ENCODE measurements at places on chromosomes 6 and 20.

DNA sequence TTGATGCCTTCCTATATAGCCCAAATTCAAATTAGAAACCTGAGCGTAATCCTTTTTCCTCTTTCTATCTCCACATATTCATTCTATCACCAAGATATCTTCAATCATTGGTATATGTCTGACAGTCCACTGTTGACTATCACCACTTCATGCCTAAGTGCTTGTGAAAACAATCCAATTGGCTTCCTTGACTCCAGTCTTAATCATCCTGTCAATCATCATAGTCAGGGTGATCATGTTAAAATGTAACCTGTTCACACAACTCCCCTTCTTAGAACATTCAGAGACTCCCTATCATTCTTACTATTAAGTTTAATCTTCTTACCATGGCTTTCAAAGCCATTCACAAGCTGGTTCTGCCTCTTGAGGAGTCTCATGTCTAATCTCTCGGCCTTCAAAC, 616.7 kb downstream of the PHF3 start:
- no peak for DNase-seq

GRCh38 chr6:40352527-40353170, 234.5 kb downstream of the LRFN2 start:
- DNase-seq, result no peak

GRCh38 chr6:134278000-134278399, 39.9 kb downstream of the SGK1 start:
- DNase-seq, result no peak

GRCh38 chr6:27043244-27043643, 204.3 kb upstream of the PRSS16 start:
- DNase-seq, result no peak

DNA sequence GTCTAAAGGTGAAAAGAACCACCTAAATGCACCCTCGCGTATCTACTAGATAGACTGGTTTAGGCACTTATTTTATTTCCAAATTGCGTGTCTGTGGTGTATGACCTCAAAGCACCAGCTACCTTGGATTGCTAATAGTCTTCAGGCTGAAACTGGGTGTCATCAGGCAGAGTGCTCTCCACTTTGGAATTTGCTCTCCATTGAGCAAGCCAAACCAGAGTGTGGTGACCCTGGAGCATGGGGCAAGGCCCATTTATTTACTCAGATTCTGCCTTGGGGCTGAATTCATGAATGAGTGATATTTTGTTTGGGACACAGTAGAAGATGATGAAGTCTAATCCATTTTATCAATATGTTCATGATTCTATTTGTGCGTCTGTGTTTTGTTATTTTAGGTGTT, 812.8 kb upstream of the SLC35B3 start:
- no peak for DNase-seq

DNA sequence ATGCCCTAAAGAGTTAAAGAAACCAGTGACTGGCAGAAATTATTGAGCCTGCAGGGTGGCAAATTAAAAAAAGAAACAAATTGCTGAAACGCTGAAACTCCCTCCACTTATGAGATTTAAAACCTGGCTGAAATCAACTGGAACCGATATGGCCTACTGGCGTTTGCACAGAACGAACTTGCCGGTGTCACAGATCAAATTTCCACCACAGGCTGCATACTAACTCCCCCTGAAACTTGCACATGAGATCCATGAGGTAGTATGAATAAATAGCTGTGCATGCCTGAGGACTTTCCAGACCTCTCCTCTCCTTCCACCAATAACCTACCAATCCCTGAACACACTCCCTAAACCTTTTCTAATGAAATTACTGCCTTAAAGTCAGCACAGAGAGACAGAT, 150.4 kb downstream of the RNGTT start:
- DNase-seq, result no peak

DNA sequence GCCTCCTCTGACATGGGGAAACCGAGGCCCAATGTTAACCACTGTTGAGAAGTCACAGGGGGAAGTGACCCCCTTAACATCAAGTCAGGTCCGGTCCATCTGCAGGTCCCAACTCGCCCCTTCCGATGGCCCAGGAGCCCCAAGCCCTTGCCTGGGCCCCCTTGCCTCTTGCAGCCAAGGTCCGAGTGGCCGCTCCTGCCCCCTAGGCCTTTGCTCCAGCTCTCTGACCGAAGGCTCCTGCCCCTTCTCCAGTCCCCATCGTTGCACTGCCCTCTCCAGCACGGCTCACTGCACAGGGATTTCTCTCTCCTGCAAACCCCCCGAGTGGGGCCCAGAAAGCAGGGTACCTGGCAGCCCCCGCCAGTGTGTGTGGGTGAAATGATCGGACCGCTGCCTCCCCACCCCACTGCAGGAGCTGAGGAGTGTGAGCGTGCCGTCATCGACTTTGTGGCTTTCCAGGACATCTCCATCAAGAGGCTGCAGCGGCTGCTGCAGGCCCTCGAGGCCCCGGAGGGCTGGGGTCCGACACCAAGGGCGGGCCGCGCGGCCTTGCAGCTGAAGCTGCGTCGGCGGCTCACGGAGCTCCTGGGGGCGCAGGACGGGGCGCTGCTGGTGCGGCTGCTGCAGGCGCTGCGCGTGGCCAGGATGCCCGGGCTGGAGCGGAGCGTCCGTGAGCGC, 1.6 kb downstream of the TNFRSF6B start:
- no peak for DNase-seq

DNA sequence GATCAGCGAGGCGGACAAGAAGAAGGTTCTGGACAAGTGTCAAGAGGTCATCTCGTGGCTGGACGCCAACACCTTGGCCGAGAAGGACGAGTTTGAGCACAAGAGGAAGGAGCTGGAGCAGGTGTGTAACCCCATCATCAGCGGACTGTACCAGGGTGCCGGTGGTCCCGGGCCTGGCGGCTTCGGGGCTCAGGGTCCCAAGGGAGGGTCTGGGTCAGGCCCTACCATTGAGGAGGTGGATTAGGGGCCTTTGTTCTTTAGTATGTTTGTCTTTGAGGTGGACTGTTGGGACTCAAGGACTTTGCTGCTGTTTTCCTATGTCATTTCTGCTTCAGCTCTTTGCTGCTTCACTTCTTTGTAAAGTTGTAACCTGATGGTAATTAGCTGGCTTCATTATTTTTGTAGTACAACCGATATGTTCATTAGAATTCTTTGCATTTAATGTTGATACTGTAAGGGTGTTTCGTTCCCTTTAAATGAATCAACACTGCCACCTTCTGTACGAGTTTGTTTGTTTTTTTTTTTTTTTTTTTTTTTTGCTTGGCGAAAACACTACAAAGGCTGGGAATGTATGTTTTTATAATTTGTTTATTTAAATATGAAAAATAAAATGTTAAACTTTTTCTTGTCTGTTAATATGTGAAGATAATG, 2.2 kb downstream of the HSPA1B start:
- DNase-seq, result no peak

DNA sequence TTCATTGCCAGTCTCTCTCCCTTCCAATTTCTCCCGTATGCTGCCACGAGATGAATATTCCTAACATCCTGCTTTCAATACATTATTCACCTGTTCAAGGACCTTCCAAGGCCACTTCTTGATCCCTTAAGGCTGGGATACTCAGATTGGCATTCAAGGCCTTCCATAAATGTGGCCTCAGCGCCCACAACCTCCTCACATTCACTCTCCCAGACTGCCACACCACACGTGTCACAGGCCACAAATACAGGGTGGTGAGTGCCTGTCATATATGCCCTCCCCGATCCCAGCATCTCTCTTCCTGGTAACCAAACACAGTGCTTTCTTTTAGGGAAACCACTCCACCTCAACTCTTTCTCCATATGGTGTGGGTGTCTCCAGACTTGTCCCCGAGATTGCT, 55.5 kb downstream of the TTI1 start:
- peak; percentile 10 for DNase-seq

GRCh38 chr6:118548136-118548535, at the start of gene PLN:
PLN (plus strand) TSS chr6:118548296; CDS start chr6:118558922, 10,626 bp downstream.
- no peak for DNase-seq

GRCh38 chr20:33773412-33774089, 37.6 kb upstream of the CHMP4B start:
- DNase-seq, result no peak

DNA sequence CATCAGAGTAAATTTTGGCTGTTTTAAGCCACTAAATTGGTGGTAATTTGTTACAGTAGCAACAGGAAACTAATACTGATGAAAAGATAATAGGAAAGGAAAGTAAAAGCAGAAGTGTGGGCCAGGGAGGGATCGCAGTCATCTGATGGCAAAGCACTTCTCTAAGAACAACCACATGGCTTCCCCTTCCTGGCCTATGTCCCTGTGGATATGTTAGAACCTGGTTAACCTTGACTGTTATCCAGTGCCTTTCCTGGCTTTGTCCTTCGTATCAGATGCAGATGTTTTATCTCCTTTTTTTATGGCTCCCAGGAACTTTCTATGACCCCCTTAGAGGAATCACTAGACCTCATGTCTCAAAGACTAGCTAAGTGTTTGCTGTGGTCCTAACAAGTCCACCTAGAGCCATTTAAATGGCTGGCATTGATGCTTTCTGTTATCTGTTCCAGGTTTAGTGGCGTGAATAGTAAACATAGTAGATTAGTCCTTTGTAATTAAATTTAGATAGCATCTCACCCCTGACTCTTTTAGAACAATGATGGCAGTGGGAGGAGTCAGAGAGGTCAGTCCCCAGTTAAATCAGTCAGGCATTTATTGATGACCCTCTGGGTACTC, 79.2 kb upstream of the PHACTR2 start:
- DNase-seq, result no peak

GRCh38 chr6:42279966-42280629, 62.4 kb upstream of the MRPS10 start:
- DNase-seq, result no peak

DNA sequence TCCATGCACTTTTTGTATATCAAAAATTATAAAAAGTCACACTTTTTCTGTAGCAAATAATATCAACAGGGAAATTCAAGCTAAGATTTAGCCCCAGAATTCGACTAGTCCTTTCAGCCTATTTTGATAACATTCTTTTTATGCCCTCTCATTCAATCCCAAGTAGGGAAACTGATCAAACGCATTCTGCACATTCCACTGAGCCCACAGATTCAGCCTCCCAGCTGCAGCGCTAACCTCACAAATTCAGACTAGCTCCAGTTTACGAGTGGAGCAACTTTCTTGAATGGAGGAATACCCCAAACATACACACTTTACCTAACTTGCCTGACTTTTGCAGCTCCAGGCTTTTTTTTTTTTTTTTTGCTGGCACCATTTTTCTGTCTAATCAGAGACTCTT, 70.3 kb upstream of the HEY2 start:
- DNase-seq, result no peak

DNA sequence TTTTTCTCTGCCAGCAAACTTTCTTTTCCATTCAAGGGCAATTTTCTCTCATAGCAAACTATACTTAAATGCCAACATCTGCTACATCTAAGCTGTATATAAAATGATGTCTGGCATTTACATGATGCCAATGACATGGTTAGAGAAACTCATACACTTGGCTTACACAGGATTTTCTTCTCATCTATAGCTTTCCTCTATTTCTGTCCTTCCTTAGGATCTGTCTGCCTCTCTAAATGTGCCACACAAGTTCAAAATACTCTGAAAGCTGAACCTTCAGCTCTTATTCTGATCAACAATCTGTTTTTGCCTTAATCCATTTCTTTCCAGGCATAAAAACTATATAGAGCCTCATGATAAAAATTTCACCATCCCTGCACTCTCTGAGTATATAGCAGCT, 290.9 kb upstream of the RNF217 start:
- DNase-seq, result no peak

GRCh38 chr20:17617212-17617867, 47.5 kb downstream of the DSTN start:
- no peak for DNase-seq

DNA sequence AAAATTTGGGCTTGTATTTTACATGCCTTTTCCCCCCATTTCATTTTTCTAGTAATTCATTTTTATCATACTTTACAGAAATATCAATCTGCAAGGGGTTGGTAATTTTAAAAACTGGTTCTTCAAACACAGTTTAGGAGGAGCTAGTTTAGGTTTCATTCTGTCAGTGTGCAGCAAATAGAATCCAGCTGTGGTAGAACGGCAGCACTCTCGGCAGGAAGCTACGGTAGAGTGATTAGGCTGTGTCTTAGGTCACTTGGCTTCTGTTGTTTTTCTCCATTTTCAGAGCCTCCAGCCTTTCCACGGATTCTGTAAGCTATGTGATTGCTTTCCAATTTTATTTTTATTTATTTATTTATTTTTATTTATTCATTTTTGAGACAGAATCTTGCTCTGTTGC, 32.7 kb downstream of the TLDC2 start:
- no peak for DNase-seq

- no peak for DNase-seq
These were observed 44.1 kb upstream of the TXNDC5 start for GRCh38 chr6:7954477-7955200.

DNA sequence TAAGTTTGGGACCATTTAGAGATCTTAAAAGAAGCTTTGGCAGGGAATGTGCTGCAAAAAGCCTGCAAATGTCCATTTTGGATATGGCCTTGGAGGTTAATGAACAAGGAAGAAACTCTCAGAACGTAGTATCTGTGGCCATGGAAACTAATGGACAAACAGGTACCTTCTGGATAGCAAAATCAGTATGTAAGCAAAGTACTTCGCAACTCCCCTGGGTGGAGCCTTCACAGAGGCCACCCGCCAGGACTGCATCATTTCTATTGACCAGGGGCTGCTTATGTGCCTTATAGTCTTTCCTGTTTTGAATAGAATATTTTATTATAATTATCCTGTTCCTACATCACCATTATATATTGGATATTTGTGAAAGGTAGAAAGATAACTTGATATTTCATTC, 510.8 kb upstream of the SYNCRIP start:
- DNase-seq, result no peak

DNA sequence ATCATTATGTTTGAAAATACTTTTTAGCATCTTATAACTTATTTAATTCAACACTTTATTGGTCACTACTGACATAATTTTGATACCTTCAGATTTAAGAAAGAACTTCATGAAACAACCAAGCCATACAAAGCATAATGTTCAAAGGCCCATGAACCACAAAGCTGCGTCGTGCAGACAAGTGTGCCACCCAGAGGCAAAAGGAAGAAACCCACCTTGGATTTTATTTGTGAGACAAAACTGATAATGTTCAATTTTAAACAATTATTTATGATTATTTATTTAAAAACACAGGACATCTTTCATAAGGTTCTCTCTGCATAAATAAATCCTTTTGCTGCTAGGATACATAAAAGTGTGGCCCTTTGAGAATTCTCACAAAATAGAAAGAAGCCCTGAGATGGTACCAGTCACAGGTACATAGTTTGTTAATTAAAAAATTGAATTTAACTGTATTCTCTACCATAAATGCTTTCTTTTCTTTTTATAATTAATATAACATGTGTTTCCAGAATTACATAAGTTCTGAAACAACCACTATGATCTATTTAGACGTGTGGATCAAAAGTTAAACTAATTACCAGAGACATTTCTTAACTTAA, 143.7 kb downstream of the RALGAPA2 start:
- no peak for DNase-seq
